ENCODE measurements at places on chromosomes 11 and 22. TPM values are rescaled to one million over a fixed set of nuclear protein-coding genes. Genes with fewer than 3 reads are reported as not detected.

VSIG10L2 gene
- total RNA-seq, result 0.08 TPM

GRCh38 chr22:43824724-43825420 is 12.8 kb upstream of the EFCAB6 start:
- no peak for DNase-seq

GRCh38 chr11:12433571-12434324 is 56.4 kb downstream of the PARVA start:
- DNase-seq, result no peak

PRG3 gene
- not detected for total RNA-seq

DCDC1 gene
- not detected for total RNA-seq

GRCh38 chr11:1194231-1194976 is 28.5 kb upstream of the MUC5B start:
- peak; percentile 11 for DNase-seq

GGTLC2 gene
- total RNA-seq, result not detected

DNA sequence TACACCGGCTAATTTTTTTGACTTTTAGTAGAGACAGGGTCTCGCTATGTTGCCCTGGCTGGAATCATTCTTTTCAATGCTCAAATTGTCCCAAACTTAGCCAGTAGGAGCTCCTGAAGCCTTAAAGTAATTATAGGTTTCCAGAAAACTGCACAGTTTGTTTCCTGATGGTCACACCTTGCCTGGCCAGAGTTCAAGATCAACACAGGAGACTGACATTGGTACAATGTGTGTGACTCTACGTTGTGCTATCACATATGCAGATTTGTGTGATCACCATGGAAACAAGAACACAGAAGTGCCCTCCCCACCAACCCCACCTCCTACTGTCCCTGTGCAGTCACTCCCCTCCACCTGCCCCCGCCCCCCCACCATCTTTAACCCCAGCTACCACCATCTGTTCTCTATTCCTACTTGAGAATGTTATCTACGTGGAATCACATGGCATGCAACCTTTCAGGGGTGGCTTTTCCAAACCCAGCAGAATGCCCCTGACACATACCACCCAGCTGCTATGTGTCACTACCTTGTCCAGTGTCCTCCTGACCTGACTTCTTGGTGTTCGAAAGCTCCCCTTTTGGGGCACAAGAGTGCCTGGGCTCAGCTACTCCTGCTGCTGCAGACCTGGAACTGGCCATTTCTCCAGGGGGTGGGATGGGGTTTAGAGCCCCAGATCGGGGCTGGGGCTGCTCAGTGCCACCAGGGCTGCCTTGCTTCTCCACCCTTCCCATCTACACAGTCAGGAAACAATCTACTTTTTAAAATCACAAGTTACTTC is 6.1 kb upstream of the NAP1L4 start:
- DNase-seq, result no peak

SDHD gene
- 290 TPM for total RNA-seq

GRCh38 chr11:74577624-74578396 is 14.6 kb upstream of the POLD3 start:
- no peak for DNase-seq

- DNase-seq, result no peak
These were observed 21.7 kb upstream of the ARFGAP3 start for GRCh38 chr22:42878561-42879305.

DNA sequence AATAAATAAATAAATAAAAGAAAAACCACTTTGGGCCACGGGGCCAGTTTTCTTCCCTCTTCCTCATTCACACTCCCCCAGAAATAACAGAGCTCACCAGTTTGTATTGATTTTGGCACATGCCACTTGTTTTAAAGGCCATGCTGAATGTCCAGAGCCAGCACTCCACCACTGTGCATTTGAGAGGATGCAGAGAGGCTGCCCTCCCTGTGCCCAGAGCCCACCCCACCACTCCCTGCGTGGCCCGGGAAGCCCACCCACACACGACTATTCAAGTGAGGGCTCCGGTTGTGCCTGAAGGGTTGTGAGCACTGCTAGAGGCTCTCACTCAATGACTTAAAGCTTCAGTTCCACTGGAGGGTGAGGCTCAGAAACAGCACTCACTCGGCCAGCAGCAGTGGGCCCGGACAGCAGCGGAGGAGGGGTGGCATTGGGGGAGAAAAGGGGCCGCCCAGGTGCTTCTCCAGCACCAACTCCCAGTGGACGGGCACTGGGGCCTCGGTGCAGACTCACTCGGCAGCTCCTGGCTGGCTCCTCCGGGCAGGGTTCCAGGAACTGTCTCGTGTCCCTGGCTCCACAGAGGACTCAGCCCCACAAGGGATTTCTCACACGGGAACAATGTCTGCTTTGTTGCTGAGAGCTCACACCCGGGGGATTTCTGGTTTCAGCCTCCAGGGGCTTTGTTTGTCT is 112.7 kb downstream of the SHANK2 start:
- peak; percentile 63 for DNase-seq

PHF21B gene
- total RNA-seq, result 0.69 TPM

TM7SF2 gene
- 56.7 TPM for total RNA-seq

OR51I1 gene
- not detected for total RNA-seq

DNA sequence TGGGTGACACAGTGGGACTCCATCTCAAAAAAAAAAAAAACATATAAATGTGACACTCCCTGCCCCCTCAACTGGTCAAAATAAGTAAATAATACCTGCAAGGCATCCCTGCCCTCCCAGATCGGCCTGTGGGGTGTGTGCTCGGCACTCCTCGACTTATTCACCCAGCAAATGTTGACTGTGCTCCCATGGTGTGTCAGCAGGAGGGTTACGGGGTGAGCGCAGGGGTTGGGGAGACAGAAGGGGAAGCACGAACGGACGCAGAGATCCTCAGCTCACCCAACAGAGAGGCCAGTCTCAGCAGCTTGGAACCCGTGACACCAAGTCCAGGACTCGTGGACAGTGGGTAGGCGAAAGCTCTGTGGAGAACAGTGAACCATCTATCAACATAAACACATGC is 1.6 kb upstream of the ADM2 start:
- DNase-seq, result no peak

- no peak for DNase-seq
These were observed 10.9 kb downstream of the GAB2 start for GRCh38 chr11:78406568-78407196.

- no peak for DNase-seq
These were observed 71.6 kb downstream of the USP47 start for GRCh38 chr11:11913395-11913794.

- no peak for DNase-seq
These were observed 1232.8 kb downstream of the TBC1D22A start for GRCh38 chr22:47995264-47995627.

GRCh38 chr11:70853770-70854108 is 398.6 kb downstream of the SHANK2 start:
- no peak for DNase-seq

GRCh38 chr11:27909386-27909785 is 198.6 kb downstream of the KIF18A start:
- DNase-seq, result no peak
